Stimulated activated CD4-positive, alpha-beta T cell treated with anti-CD3 and anti-CD28 coated beads, Interleukin-2, amount 100 ng/mL, for 4 hours (primary cell): ENCODE measurements at places on chromosomes 12 and 14.

DNA sequence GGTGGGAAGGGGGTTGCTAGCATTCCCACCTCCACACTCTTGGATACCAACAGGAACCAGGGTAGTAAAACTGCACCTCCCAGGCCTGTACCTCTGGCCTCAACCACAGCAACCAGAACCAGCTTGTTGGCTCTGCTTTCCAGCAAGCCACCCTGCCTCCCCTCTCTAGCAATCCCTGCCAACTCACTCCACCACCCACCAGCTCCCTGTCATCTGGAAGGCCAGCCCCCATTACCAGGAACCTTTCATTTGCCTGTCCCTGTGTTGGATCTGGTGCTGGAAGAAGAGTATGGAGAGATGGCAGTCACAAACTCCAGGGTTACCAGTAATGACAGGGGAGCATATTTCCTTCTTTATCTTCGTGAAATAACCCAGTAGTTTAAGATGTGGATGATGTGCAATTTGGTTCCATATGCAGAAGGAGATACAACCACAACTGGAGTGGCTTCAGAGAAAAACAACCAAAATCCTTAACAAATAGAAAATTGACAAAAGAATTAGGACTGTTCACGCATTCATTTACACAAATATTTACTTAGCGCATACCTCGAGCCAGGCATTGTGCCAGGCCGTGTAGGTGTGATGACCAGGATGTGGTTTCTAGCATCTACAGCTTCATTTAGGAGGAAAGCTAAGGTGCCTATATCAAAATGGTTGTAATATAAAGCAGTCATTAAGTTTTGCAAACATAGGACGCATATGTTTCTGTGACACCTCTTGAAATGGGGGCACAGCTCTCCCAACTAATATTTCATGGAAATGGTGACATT, 3.4 kb downstream of the B4GALNT3 start:
- DNase-seq: no peak

GRCh38 chr14:50222055-50222613, 9.2 kb downstream of the SOS2 start:
- DNase-seq: no peak

DNA sequence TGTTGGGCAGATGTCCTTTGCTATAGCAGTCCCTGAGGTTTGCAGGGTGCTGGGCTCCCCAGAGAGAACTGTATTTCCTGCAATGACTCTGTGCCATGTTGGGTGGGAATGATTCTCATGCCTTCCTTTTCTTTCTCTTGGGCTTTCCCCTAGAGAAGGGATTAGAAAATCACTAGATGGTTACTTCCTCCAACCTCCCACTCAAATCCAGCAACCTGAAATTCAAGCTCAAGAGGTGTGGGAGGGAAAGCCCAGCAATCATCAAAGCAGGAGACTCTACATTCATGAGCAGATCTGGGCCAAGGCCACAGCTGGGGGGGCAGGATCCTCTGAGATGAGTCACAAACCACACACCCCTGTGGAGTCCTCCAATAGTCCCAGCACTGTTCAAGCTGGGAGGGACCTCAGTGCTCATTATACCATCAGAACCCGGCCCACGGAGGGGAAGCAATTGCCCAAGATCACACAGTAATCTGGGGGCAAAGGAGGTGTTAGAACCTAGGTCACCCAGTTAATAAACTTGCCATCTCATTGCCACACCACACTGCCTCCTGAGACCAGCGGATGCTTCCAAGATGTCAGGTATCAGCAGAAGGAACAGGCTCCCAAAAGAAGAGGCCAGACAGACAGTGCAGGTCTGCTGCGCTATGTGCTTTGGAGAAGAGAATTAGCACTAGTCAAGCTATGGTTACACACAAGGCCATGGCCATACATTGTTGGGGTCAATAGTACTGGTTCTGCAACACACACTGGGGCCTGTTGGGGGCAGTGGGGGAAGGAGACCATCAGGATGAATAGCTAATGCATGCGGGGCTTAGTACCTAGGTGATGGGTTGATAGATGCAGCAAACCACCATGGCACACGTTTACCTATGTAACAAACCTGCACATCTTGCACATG, 65.7 kb downstream of the TTC9 start:
- DNase-seq: no peak

- no peak for DNase-seq
Observed at GRCh38 chr14:89241934-89242651, 174.9 kb downstream of the FOXN3 start.

DNA sequence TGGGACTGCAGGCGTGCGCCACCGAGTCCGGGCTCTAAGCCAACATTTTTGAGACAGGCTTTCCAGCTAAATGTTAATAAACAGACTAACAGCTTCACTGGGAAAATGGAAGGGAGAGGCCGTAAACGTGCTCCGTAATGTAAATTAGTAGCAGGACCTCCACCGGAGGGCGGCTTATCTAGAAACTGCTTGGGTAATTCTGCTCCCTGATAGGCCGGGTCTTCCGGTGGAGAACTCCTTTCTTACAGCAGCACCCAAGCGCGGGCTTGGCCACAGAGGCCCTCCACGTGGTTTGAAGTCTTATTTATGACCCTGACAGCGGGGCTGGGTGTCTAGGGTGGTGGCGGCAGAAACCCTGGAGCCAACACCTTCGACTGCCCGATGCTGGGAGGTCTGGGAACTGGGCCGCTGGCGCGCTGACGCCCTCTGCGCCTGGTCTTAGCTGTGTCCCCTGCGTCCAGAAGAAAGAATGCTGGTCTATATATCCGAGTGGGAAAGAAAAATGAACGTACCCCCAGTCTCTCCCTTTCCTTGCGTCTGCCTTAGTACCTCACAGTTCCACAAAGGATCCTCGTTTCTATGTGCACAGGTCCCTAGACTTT, 1.7 kb downstream of the DPPA3 start:
- no peak for DNase-seq

GRCh38 chr12:116978791-116979508, 68.2 kb downstream of the FBXW8 start:
- no peak for DNase-seq

GRCh38 chr14:58584383-58584782, 53.4 kb upstream of the DACT1 start:
- DNase-seq: no peak

DNA sequence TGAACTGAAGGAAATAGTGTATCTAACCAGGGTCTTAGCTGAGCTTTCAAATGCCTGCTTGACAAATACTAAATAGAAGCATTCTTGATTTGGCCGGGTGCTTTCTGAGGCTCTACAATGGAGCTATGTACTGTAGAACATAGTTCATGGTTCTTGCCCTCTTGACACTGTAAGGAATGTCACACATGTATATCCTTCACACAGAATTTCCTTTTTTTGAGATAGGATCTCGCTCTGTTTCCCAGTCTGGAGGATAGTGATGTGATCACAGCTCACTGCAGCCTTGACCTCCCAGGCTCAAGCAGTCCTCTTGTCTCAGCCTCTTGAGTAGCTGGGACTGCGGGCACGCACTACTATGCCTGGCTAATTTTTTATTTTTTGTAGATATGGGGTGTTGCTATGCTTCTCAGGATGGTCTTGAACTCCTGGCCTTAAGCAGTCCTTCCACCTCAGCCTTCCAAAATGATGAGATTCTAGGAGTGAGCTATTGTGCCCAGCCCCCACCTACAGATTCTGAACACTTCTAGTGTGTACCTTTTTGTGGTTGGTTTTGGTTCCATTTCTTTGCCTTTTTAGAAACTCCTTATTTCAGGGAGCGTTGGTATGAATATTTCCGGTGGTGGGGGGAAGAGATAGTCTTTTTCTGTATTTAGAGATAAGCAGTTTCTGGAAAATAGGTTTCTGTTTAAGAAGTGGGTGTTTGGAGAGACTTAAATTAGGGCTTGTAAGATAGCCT, 4.2 kb downstream of the MLXIP start:
- no peak for DNase-seq

DNA sequence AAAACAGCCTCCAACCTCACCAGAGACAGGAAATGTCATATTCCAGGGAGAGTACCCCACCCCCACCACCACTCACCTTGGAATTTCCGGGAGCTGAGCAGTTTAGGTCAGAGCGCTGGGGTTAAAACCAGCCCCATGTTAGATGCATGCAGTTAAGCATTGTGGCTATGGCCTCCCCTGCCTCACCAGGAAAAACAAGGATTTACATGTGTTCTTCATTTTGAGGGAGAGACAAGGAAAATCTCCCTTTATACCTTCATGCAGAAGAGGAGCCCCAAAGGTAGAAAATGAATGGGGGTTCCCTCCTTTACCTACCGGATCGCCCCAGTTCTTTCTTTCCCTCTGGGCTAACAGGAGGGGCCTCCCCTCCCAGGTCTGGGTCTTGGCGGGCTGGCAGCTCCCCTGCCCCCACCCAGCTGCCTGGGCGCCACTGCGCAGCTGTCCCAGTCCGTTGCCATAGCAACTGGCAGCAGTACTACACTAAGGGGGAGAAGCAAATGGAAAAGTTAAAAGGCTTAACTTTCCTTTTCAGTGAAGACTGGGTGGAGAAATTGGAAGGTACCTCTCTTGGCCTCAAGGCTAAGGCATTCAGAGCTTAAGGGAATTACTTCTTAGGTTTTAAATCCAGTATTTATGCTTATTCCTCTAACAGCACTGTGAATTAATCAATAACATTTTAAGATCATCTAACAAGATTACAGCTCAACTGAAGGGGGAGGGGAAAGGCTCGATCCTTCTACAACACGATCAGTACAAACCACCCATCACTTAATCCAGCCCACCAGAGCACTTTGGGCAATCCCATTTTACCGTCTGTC, 20.5 kb downstream of the CBX5 start:
- DNase-seq: peak; percentile 33

DNA sequence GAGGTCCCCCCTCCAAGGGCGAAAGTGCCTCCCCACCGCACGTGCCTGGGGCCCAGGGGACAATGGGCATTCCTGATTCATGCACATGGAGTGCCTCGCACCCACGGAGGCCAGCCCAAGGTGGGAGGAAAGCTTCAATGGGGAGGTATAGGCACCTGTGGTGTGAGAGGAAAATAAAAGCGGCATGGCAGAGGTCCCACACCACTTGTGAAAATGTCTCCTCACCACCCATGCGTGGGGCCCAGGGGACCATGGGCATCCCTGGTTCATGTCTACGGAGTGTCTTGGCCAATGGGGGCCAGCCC, 384.7 kb downstream of the ALG10 start:
- DNase-seq: no peak

DNA sequence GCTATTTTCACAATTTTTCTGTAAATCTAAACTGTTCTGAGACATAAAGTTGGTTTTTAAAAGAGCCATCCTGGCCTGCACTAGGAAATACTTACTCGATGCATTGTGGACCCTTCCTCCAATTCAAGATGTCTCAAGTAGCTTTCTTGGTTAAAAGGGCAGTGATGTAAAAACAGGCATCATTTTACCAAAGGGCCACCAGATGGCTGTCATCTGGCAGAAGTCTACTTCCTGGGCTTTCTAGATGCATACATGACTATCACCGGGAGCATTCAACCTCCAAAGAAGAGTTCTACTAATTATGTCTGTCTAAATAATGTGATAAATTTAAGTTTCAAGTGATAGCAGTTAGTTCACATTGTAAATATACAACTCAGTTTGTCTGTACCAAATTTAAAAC, 96.8 kb upstream of the FRMD6 start:
- no peak for DNase-seq

- no peak for DNase-seq
Observed at GRCh38 chr12:101573743-101574142, 21.0 kb upstream of the MYBPC1 start.

DNA sequence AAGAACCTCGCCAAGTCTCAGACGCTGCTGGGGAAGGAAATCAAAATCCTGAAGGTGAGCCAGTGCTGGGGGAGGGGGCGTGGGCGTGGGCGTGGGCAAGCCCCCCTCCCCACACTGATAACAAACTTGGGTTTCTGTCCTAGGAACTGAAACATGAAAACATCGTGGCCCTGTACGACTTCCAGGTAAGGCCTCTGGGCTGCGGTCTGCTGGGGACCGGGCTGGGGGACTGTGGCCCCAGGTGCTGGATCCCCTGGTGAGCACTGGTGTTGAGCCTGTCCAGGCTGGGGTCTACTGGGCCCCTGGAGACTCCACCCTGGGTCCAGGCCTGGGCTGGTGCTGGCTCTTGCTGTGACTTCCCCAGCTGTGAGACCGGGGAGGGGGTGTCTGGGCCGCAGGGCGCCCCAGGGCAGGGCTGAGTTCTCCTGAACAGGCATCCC, 1.2 kb downstream of the ULK1 start:
- peak; percentile 6 for DNase-seq

DNA sequence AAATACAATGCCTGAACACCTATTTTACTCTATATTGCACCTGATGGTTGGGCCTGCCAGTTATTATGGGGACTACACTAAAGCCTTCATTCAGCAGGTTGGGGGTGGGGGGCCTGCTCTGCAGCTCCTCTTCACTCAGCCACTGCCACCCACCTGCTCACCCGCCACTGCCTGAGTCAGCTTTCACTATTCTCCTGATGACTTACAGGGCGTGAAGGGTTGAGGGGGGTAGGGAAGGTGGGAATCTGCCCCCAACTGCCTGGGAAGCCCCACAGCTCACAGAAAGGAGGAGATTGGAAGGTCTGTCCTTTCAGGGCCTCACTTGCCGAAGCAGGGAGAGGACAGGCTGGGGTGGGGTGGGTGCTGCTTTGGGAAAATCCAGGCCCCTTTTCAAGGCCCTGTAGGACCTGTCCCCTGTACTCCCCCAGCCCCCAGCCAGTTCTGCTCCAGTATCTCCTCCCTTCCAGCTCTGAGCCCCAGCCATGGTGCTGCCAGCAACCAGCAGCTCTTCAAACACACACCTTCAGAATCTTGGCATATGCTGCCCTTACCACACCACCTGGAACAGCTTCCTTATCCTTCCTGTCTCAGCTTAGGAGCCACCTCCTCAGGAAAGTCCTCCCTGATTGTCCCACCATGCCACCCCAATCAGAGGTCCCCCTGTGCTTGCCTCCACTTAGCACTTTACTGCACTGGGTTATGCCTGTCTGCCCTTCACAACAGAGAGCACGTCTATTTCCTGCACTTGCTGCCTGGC, 33.1 kb downstream of the IRF2BPL start:
- DNase-seq: no peak

GRCh38 chr14:79585845-79586244, 625.5 kb downstream of the DIO2 start:
- no peak for DNase-seq

DNA sequence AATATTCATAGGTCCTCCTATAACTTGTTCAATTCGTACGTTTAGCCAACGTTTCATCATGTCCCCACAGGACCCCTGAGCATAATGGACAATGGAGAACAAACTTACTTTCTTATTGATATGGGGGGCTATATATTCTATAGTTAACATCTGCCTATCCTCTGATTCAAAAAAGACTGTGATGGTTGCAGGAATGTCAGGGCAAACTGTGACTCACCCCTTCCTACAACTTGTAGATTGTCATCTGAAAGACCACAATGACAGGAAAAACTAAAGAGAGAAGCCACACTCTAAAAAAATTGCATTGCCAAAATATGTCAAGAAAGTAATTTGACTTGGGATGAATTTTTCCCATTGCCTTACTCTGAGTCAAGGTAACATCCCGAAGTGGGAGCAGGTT, 50.8 kb downstream of the CATSPERB start:
- no peak for DNase-seq

GRCh38 chr12:39612250-39612649, 7.4 kb downstream of the ABCD2 start:
- no peak for DNase-seq

DNA sequence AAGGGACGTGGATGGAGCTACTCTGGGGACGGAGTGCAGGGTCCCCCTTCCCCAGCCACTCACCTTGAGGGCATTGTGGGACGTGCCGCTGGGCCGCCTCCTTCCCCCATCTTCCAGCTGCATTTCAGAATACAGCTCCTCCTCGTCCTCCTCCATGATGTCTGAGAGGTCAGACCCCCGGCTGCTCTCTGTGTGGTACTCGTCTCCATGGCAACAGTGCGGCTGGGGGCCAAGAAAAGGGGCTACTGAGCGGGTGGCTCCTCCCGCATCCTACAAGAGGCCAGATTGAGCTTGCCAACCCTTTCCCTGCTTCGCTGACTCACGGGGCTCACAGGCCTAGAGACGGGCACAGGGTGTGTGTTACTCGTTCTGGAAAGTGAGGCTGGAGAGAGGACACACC, 90.4 kb downstream of the PIWIL1 start:
- DNase-seq: no peak
